ENCODE measurements at places on chromosomes 16 and 17. TPM values are rescaled to one million over a fixed set of nuclear protein-coding genes. Genes with fewer than 3 reads are reported as not detected.

Gene MEAK7
- total RNA-seq: 11.0 TPM

Gene KRTAP9-4
- not detected for total RNA-seq

Gene MYO15B
- total RNA-seq: 63.0 TPM

Gene FLII
- total RNA-seq: 328 TPM

Gene ZC3H18
- total RNA-seq: 19.7 TPM

Gene CCDC40
- 5.9 TPM for total RNA-seq

Gene SCNN1B
- total RNA-seq: 3.4 TPM

Gene C16orf96
- 0.40 TPM for total RNA-seq

Gene KCNG4
- not detected for total RNA-seq

Gene GSDMA
- 1.6 TPM for total RNA-seq

Gene PYDC1
- total RNA-seq: not detected

Gene LHX1
- total RNA-seq: not detected

Gene ABCA10
- total RNA-seq: 7.1 TPM

Gene TK1
- 24.8 TPM for total RNA-seq

Gene ZNF75A
- total RNA-seq: 19.0 TPM

Gene CBFB
- 26.6 TPM for total RNA-seq

Gene SULT1A1
- total RNA-seq: 8.0 TPM

Gene SMIM36
- not detected for total RNA-seq

Gene MYL11
- total RNA-seq: not detected

Gene LPO
- total RNA-seq: not detected

Gene ANKRD40CL
- total RNA-seq: not detected

Gene FOXN1
- total RNA-seq: 0.15 TPM

Gene MPV17L
- total RNA-seq: 7.9 TPM

Gene PLA2G10
- not detected for total RNA-seq

Gene GUCY2D
- total RNA-seq: not detected

Gene SNX20
- 0.84 TPM for total RNA-seq

Gene SKAP1
- 1.8 TPM for total RNA-seq

Gene ITGAD
- total RNA-seq: not detected

Gene SLC35G6
- total RNA-seq: not detected

Gene CYB5B
- 36.2 TPM for total RNA-seq

All from gastroesophageal sphincter (tissue), 4 donors.